ENCODE measurements at places on chromosomes 5 and 9.

GRCh38 chr5:133533541-133533940, 78.8 kb downstream of the FSTL4 start:
- DNase-seq, result no peak

GRCh38 chr5:95565280-95565920, 10.5 kb downstream of the ARSK start:
- no peak for DNase-seq

GRCh38 chr5:17896605-17897004, 262.3 kb downstream of the TAF11L14 start:
- no peak for DNase-seq

DNA sequence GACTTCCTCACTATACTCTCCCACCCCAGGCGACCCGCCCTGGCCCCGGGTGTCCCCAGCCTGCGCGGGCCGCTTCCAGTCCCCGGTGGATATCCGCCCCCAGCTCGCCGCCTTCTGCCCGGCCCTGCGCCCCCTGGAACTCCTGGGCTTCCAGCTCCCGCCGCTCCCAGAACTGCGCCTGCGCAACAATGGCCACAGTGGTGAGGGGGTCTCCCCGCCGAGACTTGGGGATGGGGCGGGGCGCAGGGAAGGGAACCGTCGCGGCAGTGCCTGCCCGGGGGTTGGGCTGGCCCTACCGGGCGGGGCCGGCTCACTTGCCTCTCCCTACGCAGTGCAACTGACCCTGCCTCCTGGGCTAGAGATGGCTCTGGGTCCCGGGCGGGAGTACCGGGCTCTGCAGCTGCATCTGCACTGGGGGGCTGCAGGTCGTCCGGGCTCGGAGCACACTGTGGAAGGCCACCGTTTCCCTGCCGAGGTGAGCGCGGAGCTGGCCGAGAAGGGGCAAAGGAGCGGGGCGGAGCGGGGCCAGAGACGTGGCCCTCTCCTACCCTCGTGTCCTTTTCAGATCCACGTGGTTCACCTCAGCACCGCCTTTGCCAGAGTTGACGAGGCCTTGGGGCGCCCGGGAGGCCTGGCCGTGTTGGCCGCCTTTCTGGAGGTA, 2.1 kb downstream of the CA9 start:
- DNase-seq, result no peak

- no peak for DNase-seq
Observed at GRCh38 chr9:92377876-92378275, 26.5 kb downstream of the OGN start.

DNA sequence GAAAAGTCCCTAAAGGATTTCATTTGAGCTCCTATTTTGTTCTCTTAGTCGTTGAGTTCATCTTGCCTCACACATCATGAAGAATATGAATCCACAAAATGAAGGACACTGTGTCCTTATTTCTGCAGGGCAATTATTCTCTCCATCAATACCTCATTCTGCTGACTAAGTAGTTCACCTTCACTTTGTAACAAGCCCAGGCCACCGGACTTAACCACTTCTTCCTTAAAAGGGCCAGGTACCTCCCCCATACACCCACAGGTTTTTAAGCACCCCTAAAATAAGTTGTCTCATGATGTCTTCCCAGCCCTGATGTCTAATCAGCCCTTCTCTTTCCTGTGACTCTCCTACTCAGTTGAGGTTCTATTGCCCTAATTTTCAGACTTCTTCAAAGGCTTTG, 67.1 kb upstream of the PLPP6 start:
- DNase-seq, result no peak

DNA sequence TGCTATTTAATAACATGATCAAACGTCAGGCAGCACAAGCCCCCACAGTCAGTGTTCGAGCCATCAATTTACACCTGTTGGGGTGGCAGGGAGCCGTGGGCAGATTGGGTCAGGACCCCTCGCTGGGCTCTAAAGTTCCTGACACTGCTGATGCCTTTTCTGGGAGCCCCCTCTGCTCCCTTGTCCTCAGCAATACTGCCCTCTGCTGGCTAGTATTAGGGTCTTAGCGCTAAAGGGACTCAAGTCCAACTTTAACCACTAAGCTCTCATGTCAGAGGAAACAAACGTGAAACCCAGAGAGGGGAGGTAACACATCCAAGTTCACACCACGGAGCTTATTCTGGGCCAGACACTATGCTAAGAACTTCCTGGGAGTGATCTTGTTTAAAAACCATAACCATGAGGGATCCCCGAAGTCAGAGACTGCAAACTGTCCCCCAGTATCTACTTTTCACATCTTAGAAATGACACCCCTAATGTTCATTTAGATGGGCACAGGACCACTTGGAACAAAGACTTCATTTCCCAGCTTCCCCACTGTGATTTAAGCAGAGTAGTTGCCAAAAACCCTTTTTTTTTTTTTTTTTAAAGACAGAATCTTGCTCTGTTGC, 20.4 kb downstream of the ANKS6 start:
- no peak for DNase-seq

- no peak for DNase-seq
Observed at GRCh38 chr9:134378901-134379338, 52.7 kb downstream of the RXRA start.

- DNase-seq, result no peak
Observed at GRCh38 chr5:67244345-67244793, 47.8 kb upstream of the CD180 start.

DNA sequence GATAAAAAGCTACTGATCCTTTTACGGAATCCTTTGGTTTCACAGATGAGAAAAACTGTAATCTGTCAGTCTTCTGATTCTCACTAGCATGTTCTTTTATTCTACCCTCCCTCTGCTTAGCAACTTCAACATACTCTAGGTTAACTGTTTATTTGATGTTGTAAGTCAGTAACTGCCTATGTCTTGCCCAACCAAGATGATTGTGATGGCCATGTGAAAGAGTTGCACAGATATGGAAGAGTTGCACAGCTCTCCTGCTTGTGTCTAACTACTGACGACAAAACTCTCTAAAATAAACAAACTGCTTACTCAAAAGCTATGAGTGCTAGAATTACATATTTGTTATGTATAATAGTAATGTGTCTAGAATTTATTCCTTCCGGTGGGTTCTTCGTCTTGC, 227.3 kb upstream of the DAB2 start:
- no peak for DNase-seq

DNA sequence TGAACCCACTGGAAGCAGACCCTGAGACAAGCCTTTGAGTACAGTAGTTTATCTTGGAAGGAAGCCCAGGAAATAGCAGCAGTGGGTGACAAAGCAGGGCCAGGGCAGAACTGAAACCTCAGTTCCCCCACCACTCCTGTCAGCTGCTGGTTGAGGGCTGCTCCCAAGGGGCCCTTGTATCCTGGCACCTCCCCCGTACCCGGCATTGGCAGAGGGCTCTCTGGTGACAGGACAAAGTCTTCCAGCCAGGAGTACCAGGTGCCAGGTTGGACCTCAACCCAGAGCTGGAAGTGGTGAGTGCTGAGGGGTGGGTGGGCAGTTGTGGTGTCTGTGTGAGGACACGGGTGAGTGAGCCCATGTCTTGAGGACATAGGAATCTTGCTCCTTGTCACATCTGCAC, 123.3 kb downstream of the PHF2 start:
- no peak for DNase-seq

GRCh38 chr5:100746730-100747129, 156.4 kb downstream of the ST8SIA4 start:
- no peak for DNase-seq

- no peak for DNase-seq
Observed at GRCh38 chr5:33877449-33877848, 14.3 kb downstream of the ADAMTS12 start.

- DNase-seq, result no peak
Observed at GRCh38 chr9:81861644-81862043, 66.6 kb upstream of the SPATA31D4 start.

DNA sequence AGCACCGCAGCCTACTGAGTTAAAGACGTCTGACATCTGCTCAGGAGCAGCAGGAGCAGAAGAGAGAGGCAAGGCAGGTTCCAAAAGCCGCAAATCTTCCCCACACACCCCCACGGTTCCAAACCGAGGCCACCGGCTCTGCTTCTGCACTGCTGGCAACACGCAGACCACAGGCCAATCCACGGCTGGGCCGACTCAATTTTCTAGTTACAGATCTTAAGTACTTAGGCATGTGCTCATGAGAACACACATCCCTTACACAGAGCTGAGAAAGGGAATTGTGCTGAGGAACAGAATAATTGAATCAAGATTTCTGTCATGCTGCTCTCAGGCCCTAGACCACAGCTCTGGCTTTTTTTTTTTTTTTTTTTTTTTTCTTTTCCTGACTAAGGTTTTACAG, 32.6 kb downstream of the PAX5 start:
- no peak for DNase-seq

GRCh38 chr9:125784286-125785049, 37.3 kb downstream of the PBX3 start:
- no peak for DNase-seq

All from stimulated activated CD8-positive, alpha-beta memory T cell treated with anti-CD3 and anti-CD28 coated beads, Interleukin-7, amount 100 ng/mL, for 24 hours (primary cell).